ENCODE measurements at places on chromosomes 11 and 22.

- no peak for DNase-seq
Observed at GRCh38 chr11:72712841-72713240, 38.6 kb upstream of the PDE2A start.

DNA sequence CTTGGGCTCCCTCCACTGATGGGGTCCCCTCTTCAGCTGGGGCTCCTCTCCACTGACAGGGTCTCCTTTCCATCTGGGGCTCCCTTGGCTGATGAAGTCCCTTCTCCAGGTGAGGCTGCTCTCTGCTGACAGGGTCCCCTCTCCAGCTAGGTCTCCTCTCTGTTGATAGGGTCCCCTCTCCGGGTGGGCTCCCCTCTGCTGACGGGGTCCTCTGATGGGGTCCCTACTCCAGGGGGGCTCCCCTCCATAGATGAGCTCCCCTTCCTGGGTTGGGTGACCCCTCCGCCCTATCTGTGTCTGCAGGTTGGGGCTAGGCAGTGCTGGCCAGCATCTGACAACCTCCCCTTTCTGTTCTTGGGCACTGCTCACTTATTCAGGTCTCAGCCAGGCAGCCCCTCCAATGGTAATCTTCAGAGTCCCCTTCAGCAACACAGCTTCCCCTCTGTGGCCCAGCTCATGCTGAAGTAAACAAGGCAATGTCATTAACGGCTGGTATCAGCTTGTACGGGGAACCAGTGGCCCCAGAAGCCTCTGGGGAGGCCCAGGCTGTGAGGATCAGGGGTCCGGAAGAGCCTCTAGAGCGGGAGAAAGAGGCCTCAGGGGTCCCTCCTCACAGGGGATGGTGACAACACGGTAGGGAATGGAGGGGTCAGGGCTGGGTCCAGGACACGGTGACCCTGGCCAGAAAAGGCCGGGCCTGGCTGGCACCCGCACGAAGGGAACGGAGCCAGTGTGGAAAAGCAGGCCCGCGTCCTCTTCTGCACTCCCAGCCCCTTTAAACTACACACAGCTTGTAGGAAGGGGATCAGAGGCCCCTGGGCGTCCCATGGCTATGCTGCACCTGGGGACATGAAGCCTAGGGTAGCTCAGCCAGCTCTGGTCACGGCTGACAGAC, 9.6 kb upstream of the CD81 start:
- no peak for DNase-seq

GRCh38 chr11:12410006-12410728, 32.8 kb downstream of the PARVA start:
- no peak for DNase-seq

DNA sequence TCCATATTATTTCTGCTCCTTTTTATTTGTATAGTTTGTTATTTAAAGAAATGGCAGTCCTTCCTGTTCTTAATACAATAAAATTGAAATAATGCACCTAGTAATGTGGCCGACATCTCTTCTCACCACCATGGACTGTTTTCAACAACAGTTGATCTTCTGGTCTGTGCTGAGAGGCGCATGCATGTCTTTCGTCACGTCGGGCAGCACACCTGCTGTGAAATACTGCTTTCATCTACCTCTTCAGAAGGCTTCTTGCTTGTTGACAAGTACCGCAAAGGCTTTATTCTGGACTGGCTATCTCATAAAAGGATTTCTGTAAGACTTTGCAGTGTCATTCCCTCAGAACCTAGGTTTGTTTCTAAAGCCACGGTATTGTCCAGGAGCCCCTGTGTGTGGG, 13.9 kb upstream of the MYO18B start:
- no peak for DNase-seq

DNA sequence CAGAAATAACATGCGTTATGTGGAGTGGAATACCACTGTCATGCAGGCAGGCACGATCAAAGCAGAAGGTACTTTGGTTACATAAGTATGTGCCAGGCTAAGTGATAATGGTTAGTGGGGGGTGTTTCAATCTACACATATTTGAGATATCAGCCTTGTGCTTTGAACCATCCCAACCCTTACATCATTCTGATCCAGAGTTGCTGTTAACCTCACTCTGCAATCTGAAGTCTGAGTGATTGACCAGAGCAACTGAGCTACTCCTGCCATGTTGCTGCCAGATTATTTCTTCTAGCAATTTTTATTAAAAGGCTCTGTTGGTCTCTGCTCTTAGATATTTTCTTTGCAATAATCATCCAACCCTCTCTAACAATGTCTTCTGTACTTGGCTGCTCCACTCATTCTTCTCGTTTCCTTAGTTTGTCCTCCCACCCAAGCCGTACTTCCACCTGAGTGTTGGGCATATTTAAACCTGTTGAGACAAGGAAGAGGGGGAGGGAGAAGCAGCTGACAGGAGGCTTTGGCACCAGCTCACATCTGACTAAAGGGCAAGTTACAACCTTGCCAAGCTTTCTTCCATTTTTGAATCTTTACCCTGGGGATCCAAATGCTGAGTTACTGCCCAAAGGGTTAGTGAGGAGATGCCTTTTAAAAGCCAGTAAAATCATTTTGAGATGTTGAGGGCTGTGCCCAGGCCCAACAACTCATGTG, 114.1 kb upstream of the SESN3 start:
- DNase-seq, result no peak

DNA sequence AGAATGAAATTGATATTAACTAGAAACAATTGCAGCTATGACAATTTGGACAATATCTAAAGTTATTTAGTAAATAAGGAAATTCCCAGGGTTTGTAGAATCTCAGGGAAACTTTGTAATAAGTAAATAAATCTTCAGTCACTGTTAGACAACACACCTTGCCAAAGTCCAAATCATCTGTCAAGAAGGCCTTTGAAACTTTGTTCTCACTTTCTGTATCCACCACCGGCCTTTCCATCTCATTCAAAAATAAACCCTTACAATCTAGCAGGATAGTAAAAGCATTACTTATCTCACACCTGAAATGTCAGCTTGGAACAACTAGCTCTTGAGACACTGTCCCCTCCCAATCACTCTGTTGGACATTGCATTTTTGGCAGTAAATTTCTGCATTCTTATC, 7.9 kb downstream of the NNMT start:
- DNase-seq, result no peak

DNA sequence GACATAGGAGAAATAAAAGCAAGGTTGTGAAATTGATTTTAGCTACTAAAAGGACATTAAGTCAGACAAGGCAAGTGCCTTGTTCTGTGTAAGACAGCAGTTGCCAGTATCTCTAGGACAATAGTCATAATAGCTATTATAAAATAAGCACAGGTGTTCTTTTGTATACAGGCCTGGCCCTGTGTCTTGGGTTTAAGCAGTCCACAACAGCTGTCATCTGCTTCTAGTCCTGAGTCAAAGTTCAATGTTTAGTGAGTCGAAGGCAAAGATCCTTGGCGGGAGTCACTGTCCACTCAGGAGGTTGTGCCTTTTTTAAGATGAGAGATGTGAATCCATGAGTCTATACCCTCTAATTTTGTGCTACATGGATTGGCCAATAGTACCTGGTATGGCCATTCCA, 79.5 kb downstream of the SC5D start:
- no peak for DNase-seq

All from stimulated activated CD8-positive, alpha-beta memory T cell treated with anti-CD3 and anti-CD28 coated beads, Interleukin-4, amount 100 ng/mL, for 4 hours (primary cell).